ENCODE measurements at places on chromosomes 16 and 17.

- no peak for DNase-seq
Measured at GRCh38 chr17:2398655-2399571, 1.9 kb downstream of the MNT start.

- DNase-seq: no peak
Measured at GRCh38 chr17:42312285-42313130, 24.2 kb downstream of the STAT5A start.

DNA sequence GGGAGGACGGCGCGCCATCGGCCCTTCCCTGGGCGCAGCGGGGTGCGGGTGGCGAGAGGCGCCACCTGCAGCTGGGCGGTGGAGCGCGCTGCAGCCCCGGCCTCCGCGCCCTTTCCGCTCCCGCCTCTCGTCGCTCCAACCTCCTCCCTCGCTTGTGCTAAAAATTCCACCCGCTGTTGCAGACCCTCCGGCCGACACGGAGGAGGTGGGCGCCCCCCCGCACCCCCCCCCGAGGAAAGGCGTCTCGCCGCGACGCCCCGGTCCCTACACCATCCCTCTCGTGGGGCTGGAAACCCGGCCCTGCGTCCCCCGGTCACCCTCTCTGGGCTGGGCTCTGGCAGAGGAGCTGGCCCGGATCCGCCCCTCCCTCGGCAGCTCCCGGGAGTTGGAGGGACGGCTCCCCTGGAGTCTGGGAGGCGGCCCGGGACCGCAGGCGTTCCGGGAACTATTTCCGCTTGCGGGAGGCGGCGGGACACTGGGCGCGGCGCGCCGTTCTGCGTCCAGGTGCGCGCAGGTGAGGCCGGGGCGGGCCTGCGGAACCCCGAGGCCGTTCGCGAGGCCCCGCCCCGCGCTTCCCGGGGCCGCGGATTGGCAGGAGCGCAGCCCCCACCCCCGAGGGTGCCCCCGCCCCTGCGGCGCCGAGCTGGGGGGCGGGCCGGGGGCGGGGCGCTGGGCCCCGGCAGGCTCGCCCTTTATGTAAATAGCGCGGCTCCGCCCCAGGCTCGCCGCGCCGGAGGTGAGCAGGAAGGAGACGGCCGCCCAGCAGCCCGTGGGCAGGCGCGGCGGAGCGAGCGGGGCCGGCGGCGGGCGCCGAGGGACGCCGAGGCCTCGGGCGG is at the start of gene LLGL2:
TSS of gene LLGL2 (plus strand) at position 728 of the 836 bp plus-strand sequence. CDS start 17,730 bp downstream, outside the sequence.
- DNase-seq: no peak

DNA sequence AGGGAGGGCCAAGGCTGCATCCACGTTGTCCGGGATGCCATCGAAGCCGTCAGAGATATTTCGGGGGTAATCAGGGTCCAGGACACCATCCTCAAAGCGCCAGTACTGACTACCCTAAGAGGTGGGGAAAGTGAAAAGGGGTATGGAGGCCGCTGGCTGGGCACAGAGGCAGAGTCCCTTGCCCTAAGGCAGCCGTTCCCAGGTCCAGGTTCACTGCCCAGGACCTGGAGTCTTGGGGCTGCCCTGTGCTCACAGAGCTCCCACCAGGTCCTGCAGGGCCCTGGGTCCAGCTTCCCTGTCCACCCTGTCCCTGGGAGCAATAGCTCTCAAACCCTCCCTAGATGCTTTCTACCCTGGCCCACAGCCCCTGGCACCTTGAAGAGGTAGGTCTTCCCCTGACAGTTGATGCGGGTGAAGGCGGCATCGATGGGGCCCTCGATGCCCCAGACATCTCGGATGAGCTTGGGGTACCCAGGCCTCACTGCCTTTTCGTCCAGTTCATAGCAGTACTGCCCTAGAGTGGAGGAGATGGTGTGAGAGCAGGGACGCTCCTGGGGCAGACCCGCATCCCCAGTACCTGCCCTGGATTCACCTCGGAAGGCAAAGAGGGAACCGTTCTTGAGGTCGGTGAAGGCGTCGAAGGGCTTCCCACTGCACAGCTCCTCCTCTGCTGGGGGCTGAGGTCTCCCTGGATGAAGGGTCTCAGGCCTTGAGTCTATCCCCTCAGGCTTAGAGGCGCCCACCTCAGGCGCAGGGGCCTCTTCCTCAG is 1.0 kb downstream of the VTN start:
- DNase-seq: no peak

GRCh38 chr17:50190603-50191358 is 10.7 kb downstream of the COL1A1 start:
- DNase-seq: no peak

DNA sequence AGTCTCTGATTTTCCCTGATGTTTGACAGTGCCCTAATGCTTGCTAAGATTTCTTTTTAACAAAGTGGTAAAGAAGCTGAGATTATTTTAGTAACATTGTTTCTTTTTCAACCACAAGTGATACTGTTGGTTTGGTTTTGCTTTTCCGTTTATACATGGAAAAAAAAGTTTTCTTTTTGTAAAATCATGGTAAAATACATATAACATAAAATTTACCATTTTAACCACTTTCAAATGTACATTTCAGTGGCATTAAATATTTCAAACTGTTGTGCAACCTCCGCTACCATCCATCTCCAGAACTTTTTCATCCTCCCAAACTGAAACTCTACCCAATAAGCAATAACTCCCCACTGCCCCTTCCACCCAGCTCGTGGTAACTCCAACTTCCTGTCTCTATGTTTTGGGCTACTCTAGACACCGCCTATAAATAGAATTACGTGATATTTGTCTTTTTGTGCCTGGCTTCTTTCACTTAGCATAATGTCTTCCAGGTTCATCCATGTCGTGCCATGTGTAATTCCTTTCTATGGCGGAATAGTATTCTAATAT is 4.6 kb downstream of the CIITA start:
- no peak for DNase-seq

DNA sequence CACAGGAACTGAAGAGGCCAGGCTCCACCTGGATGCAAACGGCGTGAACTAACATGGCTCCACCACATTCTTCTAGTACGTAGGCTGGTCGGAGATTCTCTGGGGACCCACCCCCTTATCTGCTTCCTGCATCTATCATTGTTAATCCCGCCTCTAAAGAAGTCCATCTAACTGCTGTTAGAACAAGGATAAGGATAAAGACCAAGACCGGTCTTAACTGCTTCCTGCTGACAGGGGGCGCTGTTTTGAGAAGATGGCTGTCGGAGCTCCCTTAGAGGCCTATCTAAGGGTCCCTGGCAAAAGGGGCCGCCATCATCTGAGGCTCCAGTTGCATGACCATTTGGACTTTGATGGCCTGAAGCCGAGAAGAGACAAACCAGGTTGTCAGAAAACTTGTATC is 25.8 kb upstream of the TNFSF12 start:
- DNase-seq: no peak

Measured in HS-27A (cell line).